ENCODE measurements at places on chromosomes 7 and 10.

GRCh38 chr10:73247509-73248258 lies 629 bp upstream of the DNAJC9 start:
- DNase-seq, result no peak

DNA sequence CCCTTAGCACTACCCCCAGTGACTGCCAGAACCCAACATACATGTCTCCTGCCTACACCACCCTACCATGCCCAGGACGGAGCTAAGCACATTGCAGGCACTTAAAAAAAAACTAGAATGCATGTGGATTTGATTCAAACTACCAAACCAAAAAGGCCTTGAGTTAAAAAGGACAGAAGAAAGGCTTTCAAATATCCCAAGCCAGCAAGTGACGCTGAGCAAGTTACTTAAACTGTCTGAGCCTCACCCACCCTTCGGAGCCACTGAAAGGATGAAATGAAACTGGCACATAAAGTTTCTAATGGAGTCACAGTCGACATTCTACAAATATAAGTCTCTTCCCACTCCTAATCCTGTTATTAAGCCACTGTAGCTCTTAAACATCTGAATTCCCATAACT lies 1.8 kb downstream of the CPXM2 start:
- DNase-seq, result no peak

- DNase-seq, result no peak
Measured at GRCh38 chr7:21076574-21076973, 289.9 kb upstream of the SP8 start.

GRCh38 chr7:5696346-5697110 lies 84.9 kb downstream of the RNF216 start:
- DNase-seq, result no peak

GRCh38 chr7:2706685-2707126 lies 18.7 kb downstream of the AMZ1 start:
- DNase-seq, result no peak

DNA sequence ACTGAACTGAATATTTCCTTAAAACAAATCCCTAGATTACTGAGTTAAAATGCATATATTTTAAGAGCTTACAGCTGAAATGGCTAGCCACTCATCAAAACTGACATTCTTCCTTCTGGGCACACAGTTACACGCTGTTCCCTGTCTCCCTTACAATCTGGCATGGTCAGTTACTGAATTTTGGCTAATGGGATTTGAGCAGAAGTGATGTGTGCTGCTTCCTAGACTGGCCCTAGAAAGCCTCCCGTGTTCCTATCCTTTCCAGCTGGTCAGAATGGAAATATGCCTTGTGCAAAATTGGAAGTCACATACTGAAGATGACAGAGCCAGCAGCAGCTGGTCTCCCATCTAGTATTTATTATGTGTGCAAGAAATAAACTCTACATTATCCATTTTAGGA lies 128.7 kb upstream of the NAMPT start:
- DNase-seq, result no peak

DNA sequence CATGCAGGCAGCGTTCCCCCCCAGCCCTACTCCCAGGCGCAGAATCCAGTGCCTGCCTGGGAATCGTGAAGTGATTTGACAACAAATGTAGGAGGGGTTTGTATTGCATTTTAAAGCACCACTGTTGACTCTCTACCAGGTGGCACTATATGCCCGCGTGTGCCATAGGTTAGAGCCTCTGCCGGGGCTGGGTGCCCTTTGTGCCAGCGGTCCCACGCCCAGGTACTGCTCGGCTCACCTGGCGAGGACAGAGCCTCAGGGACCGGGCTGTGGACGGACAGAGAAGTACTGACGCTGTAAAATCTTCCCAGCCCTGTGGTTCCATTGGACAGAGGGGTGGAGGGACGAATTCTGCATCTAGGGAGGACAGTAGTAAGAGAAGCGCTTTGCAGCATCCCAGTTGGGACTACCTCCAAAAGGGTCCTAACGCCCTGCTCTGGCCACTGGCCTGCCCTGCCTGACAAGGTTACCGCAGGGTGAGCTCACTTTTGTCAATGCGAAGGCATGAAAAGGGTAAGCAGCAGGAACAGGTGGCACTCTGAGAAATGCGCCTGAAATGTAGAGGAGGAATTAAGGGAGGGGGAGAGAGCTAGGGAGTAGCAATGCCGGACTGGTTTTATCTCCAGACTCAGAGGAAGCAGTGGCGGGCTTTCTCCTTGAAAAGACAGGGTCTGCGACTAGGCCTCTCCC lies 788 bp upstream of the CACNA2D1 start:
- DNase-seq, result peak; percentile 15

DNA sequence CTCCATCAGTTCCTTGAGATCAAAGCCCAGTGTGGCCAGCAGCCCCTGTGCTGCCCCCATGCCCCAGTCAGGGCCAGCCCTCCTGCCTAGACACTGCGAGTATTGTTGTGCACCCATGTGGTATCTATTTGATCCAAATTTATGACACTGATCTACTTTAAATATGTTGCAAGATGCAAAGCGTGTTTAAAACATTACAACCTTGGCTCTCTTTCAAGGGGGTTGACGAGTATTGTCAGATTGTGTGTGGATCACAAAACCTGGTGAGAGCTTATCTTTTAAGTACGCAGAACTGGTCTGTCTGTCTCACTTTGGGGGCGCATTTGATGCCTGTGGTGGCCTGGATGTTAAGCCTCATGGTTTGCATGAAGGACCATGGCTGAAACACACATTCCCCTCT lies 108.9 kb downstream of the COL13A1 start:
- no peak for DNase-seq

DNA sequence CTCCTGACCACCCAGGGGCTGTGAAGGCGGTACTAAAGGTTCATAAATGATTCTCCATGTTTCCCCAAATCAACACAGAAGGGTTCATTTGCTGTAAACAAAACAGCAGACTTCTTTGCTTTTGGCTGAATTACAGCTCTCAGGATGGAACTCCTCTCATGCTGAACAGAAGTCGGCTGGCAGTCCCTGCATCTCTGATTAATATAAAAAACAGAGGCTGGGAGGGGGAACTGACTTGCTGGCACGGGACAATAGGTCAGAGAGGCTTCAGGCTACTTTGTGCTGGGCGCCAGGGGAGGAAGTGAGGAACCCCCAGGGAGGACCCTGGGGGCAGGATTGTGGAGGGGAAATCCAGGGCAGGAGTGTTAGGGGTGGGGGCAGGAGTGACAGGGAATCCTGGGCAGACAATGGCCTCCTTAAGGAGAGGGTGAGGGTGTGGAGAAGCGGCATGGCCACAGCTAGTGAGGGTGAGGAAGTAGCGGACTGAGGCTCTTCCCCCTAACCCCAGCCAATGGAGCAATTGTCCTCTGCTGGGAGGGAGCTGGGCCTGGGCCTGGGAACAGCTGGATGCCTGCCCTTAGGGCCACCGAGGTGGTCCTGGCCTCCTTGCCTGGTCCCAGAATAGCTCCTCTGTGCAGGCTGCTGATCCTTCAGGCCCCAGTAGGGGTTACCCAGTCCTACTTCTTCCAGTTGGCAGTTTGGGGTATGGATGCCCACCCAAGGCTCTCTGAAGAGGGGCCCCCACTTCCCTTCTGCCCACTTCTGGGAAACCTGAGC lies 9.2 kb upstream of the SFRP5 start:
- DNase-seq, result no peak

- DNase-seq, result peak; percentile 89
Measured at GRCh38 chr10:127148066-127148932, 48.1 kb downstream of the INSYN2A start.

GRCh38 chr7:30931929-30932540 lies 20.4 kb downstream of the AQP1 start:
- DNase-seq, result no peak

GRCh38 chr7:20200361-20200760 lies 16.8 kb downstream of the MACC1 start:
- no peak for DNase-seq

- no peak for DNase-seq
Measured at GRCh38 chr10:33967606-33968120, 633.2 kb upstream of the NRP1 start.

DNA sequence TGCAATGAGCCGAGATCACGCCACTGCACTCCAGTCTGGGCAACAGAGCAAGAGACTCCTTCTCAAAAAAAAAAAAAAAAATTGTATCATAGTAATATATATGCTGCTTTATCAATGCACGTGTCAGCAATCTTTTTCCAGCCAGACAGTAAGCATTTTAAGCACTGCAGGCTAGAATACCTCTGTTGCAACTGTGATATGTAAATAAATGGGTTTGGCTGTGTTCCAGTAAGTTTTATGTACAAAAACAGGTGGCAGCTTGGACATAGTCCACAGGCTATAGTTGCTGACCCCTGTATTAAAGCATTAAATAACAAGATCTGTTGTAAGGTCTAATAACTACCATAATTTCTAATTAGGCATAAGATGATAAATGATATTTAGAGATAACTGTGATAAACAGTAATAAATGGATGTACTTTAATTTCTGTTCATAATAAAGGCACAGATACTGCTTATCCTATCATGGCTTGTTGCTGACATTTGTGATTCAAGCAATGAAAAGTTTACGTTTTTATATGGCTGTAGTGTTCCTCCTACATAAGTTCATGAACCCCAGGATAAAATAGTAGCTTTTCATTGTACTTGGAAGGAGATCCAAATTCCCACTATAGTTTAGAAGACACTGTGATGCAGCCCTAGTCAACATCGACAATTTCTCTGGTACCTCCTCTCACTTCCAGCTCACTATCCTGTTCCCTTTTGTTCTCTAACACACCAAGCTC lies 161.4 kb downstream of the ELMO1 start:
- DNase-seq, result no peak

DNA sequence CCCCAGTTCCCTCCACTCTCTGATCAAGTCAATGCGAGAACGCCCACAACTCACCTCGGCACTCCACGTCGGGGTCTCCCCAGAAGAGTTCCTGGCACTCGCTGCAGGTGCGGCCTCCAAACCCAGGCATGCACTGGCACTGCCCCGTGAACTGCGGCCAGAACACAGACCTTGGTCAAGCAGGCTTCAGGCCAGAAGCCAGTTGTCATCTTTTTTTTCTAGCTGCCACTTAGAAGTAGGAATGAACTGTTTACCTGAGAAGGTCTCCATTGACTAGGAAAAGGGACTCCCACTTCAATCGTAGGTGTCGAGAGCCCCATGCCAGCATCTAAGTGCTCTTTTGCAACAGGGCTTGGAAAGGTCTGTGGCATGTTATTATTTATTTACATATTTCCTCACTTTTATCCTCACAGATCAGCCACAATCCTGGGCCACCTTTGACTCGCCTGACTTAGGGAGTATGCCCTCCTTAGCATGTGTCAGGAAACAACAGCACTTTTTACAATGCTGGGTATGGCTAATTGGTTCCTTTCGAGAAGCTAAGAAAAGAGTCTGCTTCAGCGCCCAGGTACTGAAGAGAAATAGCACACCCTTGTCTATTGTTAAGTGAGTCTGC lies 51.7 kb downstream of the LAMB1 start:
- DNase-seq, result no peak

DNA sequence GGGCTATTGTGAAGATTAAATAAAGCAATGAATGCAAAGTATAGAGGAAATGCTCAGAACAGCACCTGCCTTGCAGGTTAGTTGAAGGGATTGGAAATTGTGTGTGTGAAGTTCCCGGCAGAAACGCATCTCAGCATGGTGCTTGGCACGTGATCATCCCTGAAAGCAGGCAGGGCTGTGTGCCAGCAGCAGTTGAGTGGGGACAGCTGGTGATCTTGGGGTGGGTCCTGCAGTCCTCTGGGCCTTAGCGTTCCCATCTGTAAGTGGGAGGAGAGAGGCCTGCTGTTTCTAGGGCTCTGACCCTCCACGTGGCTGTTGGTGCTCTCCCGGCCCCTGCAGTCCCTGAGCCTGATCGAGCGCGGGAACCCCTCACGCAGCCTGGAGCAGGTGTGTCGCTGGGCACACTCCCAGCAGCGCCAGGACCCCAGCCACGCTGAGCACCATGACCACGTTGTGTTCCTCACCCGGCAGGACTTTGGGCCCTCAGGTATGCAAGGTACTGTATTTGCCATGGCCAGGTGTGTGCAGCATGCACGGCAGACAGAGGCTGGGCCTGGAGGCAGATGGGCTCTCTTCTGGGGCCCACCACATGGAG lies 55.3 kb downstream of the TBATA start:
- no peak for DNase-seq

DNA sequence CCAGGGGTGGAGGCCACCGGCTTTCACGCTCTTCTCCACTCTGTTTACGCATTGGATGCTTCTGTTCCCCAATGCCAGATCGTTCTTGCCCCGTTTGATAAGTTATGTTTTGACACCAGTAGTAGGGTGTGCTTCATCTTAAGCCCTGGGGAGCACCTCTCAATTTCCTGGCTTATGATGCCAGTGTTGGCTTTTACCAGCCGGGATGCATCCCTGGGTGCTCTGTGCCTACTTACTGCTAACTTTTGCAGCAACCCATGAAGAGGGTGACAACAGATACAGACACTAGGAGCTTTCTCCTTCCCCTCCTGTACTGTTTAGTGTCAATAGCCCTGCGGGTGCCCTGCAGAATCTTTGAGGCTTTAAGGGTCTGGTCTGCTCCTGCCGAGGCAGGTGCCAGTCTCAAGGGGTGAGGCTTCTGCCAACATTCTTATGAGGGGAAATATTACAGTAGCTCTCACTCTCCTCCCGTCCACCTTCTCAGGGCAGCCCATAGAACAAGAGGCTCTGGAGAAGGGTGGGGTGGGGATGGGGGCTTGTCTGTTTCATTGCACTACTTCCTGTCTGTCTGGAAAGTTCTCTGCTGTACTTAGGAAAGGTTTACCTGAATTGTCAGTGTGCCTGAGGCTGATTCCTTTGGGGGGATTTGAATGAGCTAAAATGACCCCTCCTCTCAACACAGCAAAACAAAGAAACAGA lies 23.3 kb downstream of the ADCY1 start:
- no peak for DNase-seq

GRCh38 chr7:22108151-22108845 lies 162.6 kb upstream of the CDCA7L start:
- no peak for DNase-seq

DNA sequence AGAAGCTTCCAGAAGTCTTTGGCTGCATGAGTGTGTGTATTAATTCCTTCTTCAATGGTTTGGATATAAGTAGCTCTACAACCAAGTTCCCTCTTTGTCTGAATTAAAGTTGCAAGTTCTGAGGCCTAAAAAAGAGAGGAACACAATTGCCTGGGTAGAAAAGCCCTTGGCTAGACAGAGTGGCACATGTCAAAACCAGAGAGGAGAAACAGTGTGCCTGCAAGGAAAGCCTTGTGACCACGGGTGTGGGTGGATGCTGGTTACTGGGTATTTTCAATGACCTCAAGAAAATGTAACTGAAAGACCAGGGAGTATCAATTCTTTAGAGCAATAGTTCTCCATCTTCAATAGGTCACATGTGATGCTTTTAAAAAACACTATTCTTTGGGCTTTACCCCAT lies 148.3 kb downstream of the SVIL start:
- no peak for DNase-seq

GRCh38 chr7:81688622-81689411 lies 81.0 kb downstream of the HGF start:
- no peak for DNase-seq

GRCh38 chr7:69465262-69465661 lies 133.0 kb upstream of the AUTS2 start:
- no peak for DNase-seq
